ENCODE measurements at places on chromosomes 2 and 18.

- no peak for DNase-seq
These were observed 32.3 kb downstream of the CXCR4 start for GRCh38 chr2:136085453-136086209.

- DNase-seq = no peak
These were observed 200.9 kb upstream of the PKDCC start for GRCh38 chr2:41846962-41847361.

DNA sequence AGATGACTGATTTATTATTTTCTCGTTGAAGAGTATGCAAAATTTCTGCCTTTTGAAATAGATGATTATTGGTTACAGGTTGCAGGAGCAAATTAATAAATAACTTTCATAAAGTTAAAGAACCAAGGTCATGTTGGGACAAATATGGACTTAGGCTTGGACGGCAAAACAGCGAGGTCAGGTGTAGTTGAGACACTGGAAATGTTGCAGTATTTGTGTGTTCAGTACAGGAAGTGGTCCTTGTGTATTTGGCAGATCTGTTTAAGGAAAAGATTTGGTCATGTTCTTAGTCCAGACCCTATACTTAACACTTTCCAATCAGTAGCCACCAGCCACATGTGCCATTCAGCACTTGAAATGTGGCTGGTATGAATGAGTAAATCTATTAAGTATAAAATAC is 486.5 kb downstream of the TDRD15 start:
- DNase-seq = no peak

- no peak for DNase-seq
These were observed 128.7 kb downstream of the NFATC1 start for GRCh38 chr18:79524181-79525078.

- DNase-seq = no peak
These were observed 2148.4 kb upstream of the CELF4 start for GRCh38 chr18:39713961-39714360.
